ENCODE measurements at places on chromosomes 5 and 9.
A peak's percentile ranks its signal among the peaks of the same experiment; 100 is the strongest.

- DNase-seq: no peak
Observed at GRCh38 chr9:38022203-38022895, 46.7 kb downstream of the SHB start.

DNA sequence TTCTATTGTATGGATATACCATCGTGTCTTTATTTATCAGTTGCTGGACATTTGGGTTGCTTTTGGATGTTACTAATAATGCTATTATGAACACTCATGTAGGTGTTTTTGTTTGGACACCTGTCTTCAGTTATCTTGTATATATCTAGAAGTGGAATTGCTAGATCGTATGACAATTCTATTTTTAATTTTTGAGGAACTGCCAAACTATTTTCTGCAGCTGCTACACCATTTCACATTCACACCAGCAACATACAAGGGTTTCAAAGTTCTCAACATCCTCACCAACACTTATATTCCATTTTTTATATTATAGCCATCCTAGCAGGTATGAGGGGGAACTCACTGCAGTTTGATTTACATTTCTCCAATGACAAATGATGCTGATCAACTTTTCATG is 324.6 kb downstream of the CAAP1 start:
- no peak for DNase-seq

GRCh38 chr9:113178087-113178486 is 27.3 kb downstream of the SLC31A2 start:
- no peak for DNase-seq

DNA sequence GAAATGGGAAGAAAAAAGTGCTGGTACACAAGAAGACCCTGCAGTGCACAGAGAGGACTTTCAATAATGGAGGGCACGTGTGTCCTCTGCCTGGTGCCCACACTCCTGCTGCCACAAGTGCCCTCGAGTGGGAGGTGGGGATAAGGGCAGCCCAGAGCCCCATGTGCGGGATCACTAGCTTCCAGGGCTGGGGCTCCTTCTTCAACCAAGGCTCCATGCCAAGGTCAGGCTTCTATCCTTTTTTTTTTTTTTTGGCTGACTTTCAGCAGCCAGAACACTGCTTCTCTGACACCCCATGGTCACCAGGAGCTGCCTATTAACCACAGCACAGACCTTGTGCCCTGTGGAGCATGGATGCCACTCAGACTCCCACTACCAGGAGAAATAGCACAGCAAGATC is 7.5 kb downstream of the ACSL6 start:
- no peak for DNase-seq

GRCh38 chr5:22411554-22412349 is 441.4 kb downstream of the CDH12 start:
- DNase-seq: no peak

- DNase-seq: peak; percentile 64
Observed at GRCh38 chr5:180201051-180201987, 7.7 kb downstream of the RASGEF1C start.

DNA sequence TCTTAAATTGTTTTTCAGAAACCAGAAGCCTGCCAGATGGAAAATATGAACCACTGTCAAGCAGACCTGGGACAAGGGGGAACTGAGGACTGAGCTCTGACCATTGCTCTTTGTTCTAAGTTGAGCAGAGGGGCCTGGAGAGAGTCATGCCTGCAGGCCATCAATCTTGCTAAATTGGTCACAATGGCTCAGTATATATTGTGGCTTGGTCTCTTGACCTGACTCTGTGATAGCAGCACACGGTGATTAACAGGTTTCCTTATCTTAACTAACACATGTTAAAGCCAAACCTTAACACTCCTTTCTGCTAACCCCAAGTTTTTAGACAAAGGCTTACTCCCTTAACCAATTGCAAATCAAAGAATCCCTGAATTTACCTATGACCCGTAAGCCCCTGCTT is 1281.2 kb upstream of the NUDT12 start:
- DNase-seq: no peak

DNA sequence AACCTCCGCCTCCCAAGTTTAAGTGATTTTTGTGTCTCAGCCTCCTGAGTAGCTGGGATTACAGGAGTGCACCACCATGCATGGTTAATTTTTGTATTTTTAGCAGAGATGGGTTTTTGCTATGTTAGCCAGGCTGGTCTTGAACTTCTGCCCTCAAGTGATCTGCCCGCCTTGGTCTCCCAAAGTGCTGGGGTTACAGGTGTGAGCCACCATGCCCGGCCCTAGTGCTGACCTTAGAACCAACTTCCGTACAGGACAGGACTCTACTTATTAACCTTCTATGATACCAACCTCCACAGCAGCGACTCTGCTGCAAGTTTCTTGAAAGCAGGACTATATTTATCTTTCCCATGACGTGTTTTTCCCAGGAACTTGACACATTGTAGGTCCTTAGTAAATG is 176.9 kb downstream of the RGS3 start:
- DNase-seq: no peak

DNA sequence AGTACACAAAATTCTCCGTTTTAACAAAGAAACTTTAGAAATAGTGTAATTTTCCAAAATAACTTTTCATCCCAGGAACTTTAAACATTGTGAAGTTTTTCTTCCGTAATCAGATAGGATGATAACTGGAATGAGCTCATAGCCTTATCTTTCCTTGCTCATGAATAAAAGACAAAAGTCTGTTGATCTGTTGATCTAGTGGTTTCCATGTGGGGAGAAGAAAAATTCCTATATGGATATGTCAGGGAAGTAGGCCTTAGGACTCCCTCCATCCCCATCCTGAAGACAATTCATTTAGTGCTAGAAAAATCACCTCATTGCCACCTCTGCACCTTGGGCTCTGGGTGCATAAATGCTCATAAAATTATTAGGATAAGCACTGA is 266.6 kb downstream of the SMARCA2 start:
- DNase-seq: no peak

- no peak for DNase-seq
Observed at GRCh38 chr5:21125238-21125983, 1137.4 kb upstream of the CDH18 start.

DNA sequence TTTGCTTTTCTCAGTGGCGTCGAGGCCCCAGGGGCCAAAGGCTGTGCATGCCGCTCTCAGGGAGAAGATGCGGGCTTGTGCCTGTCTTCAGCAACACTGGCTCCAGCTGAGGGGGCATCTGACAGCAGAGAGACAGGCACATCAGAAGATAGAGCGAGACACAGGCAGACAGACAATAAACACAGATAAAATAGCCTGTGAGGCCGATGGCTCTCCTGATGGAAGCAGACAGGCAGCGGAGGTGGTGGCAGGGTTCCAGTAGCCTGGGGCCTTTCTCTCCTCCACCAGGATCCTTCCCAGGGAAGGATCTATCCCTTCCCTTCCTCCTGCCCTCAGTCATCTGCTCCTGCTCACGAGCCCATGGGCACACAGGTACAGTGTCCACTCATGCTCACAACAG is 16.6 kb upstream of the UNC5A start:
- DNase-seq: no peak

DNA sequence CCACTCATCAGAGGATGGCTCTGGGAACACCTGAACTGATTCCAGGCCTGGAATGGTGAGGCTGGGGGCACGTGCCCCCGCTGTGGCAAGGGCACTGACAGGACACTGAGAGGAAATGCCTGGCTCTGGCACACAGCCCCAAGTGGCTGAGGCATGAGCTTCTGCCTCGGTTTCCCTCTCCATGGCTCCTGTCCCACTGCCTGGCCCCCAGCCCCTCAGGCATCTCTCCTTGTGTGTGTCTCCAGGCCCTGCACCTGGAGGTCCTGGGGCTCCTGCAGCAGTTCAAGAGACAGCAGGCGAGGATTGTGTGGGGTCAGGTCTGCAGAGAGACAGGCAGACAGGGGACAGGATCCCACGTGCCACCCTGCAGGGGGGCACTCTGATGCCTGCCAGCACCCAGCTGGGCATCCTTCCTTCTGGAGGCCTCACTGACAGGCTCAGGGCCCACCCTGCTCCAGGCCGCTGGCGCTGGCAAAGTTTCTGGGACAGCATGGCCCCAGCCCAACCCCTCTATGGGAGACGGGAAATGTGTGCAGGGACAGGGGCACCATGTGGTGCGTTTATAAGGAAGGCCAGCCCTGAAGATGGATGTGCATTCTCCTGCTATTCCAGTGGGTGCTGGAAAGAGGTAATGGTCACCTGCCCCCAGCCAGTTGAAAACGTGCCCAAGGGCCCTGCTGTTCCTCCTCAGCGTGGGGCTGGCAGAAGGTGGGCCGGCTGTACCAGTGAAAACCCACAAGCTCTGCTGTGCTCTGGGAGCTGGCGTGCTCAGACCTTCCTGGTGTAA is 66.0 kb downstream of the RASGEF1C start:
- no peak for DNase-seq

DNA sequence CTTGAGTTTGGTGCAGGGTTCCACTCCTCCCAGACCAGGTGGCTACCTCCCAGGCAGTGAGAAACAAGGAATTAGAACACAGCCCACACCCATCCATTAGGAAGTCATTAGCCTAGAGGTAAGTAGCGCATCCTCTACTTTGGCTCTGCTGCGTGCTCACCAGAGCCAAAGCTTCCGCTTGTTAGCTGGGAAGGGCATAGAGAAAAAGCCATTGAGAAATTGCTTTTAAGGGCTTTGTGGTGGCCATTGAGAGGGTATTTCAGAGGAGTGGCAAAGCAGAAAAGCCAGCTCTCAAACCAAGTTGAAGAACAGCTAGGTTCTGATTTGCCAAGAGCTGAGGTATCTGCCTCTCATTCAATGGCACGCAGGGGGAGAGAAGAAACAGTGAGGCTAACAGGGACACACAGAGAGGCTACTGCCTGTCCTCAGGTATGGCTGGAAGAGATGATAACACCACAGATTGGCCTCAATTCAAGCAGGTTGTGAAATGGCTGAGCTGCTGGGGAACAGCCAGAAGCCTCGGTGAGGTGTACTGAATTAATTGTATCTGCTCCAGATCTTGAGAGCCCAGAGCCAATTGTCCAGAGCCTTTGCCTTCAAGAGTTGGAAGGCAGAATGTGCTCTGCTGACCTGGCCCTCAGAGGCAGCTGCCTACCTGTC is 119.4 kb downstream of the NTRK2 start:
- DNase-seq: no peak

GRCh38 chr9:71819115-71819739 is 50.9 kb upstream of the CEMIP2 start:
- no peak for DNase-seq

DNA sequence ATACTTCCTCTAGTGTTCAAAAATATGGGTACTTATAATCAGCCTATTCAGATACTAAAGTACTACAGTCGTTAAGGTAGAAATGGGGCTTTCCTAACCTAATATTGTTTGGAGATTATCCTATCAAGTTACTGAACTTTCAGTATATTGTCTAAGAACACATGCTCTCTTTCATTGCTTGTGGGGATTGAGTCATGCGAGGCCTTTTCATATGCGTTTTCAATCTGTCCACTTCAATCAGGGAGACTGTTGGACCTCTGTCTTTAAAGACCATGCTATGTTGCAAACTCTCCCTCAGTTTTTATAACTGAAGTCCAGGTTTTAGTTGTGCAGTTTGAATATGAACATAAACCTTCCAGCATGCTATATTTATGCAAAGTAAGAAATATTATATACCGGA is 15.0 kb downstream of the PRR16 start:
- no peak for DNase-seq

DNA sequence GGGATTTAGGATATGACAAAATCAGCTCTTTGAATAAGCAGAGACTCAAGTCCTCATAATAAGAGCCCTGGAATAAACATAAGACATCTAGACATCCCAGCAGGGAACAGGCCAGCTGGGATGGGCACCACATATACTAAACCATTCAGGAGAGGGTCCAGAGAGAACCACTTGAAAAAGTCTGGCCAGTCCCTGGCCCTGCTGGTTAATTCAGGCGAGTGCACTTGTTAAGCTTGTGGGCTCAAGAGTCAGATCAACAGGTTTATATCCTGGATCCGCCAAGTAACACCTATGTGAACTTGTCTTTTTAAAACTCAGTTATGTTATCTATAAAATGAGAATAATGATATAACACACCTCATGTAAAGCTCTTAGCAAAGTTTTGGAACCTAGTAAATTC is 63.3 kb downstream of the CAVIN4 start:
- DNase-seq: no peak

DNA sequence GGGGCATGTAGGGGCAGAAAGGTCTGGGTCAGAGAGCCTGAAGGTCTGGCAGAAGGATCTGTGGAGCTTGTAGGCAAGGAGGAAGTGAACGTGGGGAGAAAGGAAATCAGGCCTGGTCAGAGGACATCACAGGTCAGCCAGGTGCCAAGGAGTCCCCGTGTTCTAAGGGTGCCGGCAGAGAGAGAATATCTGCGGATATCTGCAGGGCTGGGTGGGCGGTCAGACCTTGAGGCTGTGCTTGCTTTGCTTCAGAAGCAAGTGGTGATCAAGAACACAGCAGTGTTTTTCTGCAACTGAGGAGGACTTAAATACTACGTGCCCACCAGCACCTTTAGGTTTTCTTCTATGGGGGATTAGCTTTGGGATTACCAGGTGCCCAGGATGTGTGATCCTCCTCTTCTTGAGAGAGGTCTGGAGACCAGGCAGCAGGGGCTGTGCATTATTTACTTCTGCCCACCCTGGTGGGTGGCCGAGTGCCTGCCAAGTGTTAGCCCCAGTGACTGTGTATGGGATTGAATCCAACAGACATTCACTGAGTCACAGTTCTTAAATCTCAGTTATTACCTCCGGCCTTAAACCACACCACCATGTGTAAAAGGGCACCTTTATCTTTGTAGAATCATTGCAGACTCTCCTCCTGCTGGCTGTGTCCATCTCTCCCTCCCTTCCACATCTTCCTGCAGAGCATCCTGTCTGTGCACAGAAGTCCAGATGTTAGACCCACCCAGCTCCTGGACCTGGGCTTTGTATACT is 12.5 kb upstream of the SHB start:
- no peak for DNase-seq

- DNase-seq: no peak
Observed at GRCh38 chr9:126974594-126974993, 60.0 kb downstream of the RALGPS1 start.

GRCh38 chr9:89309608-89310474 is 1.2 kb upstream of the CKS2 start:
- no peak for DNase-seq

GRCh38 chr9:69554945-69555344 is 117.2 kb downstream of the APBA1 start:
- no peak for DNase-seq

- DNase-seq: no peak
Observed at GRCh38 chr9:29062446-29062845, 1489.2 kb upstream of the C9orf72 start.

DNA sequence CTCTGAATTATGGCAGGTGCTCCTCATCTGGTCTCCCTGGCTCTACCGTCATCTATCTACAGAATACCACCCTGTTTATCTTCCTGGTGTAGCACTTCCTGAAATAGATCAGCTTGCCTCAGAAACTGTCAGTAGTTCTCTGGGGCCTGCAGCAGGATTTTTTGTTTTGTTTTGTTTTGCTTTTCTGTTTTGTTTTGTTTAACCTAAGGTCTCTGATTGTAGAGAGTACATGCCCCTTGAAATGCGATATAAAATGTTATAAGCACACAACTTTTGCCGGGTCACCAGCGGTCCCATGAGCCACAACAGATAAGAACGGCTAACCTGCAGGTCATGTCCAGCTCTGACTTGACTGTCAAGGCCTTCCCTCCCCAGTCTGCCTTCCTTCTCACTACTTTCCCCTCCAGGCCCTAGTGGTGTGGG is 26.6 kb upstream of the CREBRF start:
- no peak for DNase-seq
